Stimulated activated CD4-positive, alpha-beta T cell treated with anti-CD3 and anti-CD28 coated beads, Interleukin-4, amount 100 ng/mL, for 24 hours (primary cell): ENCODE measurements at places on chromosomes 16 and 17.

GRCh38 chr16:85638695-85639409 lies 25.7 kb downstream of the GSE1 start:
- no peak for DNase-seq

DNA sequence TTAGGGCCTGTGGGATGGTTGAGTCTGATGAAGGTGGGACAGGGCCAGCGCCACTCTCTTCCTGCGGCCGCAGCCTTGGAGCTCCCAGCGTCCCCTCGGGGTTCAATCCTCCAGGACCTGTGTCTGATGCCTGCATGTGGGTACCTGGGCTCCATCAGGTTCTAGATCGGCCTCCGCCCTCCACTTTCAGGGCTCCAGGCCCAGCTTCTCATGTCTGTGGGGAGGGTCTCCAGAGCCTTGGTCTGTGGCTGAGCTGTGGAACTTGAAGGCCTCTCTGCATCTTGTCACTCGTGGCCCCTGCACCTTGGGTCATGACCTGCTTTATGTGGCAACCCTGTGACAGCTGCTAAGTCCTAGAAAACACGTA lies 89.8 kb upstream of the ZNF750 start:
- no peak for DNase-seq

DNA sequence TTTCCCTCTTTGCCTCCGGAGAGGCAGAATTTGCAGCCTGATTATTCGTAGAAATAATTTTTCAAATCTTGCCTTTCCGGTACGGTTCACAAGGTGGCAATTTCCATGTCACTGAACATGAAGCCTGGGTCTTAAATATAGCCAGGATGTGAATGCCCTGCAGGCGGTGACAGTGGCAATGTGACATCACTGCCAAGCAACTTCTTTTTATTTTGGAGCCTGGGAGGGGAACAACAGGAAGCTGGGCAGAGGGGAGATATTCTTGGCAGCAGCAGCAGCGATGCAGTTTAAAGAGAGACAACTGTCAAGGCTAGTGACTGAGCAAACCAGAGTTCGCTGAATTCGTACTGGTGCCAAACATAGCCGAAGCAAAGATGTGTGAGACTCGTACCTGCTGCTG lies 171.1 kb downstream of the SNX29 start:
- DNase-seq, result no peak

GRCh38 chr17:82663381-82664275 lies 15.4 kb upstream of the WDR45B start:
- no peak for DNase-seq

GRCh38 chr17:79369532-79369931 lies 241.3 kb downstream of the RBFOX3 start:
- DNase-seq, result no peak

DNA sequence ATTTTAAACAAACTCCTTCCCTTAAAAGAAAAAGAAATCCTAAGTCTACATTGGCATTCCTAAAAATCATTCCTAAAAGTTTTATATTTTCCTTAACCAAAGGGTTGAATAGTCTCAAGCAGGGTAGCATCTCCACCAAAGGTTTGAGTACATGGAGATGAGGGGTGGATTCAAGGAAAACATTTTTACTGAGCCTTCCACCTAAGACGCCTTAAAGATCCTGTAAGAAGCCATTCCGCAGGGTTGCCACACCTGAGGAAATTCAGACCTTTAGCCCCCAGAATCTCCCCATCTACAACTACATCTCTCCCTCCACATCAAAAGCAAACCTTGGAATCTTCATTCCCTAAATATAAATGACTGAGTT lies 7.7 kb upstream of the AKTIP start:
- no peak for DNase-seq

DNA sequence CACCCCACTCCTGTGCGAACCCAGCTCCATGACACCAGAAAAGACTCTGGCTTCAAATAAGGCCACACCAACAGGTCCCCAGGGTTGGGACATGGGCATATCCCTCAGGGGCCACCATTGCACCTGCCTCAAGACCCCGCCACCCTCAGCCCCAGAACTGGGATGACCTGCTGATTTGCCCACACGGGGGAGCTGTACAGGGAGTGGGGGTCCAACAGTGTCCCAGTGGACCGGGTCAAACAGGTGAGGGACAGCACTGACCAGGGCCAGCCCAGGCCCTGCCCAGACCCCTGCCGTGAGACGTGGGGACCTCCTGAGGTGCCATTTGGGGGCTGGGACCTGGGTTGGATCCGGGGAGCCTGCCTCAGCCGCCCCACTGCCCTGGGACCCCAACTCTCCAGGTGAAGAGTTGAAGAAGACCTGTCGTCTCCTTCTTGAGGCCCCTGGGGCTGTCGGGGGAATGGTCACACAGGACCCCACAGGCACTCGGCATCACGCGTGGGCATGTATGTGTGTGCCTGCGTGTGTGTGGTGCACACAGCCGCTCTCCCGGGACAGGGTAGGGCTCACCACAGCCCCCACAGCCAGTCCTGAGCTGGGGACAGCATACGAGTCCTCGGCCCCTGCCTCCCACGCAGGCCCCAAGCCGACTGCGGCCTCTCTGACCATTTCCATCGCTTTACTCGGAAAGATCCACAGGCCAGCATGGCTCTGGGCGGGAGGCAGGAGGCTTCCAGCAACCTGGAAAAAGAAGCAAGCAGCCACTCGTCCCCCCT lies 34.2 kb upstream of the ZNF469 start:
- no peak for DNase-seq

DNA sequence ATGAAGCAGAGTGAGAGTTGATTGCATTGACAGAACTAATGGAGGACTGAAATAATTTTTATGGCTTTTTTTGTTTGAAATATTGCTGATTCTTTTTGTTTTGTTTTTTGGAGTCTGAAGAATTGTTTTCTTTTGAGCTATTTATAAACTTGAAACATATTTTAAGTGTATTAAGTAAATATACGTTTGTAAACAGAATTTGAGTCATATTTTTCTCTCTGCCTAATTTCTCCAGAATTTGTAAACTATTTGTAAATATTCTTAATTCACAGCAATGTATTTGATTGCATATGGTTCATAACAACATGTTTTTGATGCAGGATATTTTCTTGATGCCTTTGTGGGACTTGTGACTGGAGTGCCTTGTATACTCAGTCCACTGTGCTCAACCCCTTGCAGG lies 50.7 kb downstream of the SLFN11 start:
- no peak for DNase-seq

- no peak for DNase-seq
Measured at GRCh38 chr17:76142585-76143041, 1.6 kb upstream of the FOXJ1 start.

- no peak for DNase-seq
Measured at GRCh38 chr16:68951991-68952877, 108.9 kb downstream of the TANGO6 start.

GRCh38 chr17:14157822-14158221 lies 78.8 kb downstream of the CDRT15 start:
- no peak for DNase-seq

- no peak for DNase-seq
Measured at GRCh38 chr17:38879878-38880665, 10.2 kb downstream of the LASP1 start.

- no peak for DNase-seq
Measured at GRCh38 chr16:49562228-49562627, 188.6 kb downstream of the C16orf78 start.

DNA sequence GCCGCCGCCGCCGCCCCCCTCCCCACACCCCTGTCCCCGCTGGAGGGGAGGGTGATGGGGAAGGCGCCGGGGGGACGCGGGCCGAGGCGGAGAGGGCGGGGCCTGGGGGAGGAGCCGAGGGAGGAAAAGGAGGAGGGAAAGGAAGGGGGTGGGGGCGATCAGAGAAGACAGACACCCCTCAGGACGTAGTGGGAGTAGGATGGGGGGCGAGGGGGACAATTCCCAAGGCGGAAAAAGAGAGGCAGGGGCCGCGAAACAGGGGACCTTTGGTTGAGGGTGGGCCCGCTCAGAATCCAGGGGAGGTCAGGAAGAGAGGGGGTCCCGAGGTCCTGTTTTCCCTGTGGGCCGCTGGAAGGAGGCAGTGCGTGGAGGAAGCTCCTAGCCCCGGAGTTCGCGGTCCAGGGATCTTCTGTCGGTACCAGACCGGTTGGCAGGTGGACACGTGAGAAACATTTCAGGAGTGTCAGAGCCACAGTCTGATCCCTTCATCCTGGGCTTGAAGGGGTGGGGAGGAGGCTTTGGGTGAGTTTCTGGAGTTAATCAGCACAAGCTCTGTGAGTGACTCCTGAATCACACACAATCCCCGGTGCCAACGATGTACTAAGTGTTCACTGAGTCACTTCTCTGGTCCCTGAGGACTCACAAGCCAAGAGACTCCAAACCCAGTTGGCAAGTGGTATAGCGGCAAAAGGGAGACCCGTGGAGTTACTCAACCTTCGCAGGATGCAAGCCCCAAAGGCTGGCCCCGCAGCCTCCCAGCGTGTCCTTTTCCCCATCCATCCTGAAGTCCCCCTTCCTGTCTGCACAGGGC lies at the start of gene XYLT1:
Gene XYLT1 (minus strand): TSS at position 53 of the 811 bp plus-strand sequence. CDS start 164 bp downstream, outside the sequence.
- peak; percentile 47 for DNase-seq

DNA sequence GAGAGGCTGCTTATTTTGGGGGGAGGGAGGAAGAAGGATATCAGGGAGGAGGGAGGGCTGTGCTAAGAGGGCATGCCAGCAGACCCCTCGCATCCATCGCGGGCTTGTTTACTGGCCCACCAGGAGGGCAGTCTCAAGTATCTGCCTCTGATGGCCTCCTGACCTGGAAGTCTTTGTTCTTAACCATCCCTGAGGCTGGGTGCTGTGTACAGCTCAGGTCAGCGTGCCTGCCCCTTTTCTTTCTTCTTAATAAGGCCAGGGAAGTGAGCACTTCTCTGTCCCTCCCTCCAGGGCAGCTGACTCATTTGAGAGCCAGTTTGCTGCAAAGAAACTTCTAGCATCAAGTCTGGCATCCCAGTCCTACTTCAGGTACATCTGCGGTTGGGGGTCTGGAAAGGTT lies 157.0 kb downstream of the CCDC182 start:
- no peak for DNase-seq

DNA sequence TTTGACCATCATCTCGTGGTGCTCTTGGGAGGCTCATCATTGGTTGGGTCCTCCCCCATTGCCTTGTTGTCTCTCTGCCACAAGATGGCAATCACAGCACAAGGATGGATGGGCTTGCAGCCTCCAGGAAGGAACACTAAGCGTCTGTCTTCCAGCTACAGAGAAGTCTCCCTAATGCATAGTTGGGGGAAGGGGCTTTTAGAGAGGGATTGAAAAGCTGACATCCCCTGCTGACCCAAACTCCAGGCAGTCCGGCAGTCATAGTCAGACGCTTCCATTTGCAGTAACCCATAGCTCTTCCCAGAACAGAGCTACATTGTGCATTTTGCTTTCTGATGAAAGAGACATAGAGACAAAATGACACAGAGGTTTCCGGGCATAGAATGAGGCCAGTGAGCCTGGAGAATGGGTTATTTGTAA lies 111.4 kb downstream of the UTP18 start:
- peak; percentile 53 for DNase-seq

- no peak for DNase-seq
Measured at GRCh38 chr17:14269473-14269872, 31.4 kb upstream of the HS3ST3B1 start.

DNA sequence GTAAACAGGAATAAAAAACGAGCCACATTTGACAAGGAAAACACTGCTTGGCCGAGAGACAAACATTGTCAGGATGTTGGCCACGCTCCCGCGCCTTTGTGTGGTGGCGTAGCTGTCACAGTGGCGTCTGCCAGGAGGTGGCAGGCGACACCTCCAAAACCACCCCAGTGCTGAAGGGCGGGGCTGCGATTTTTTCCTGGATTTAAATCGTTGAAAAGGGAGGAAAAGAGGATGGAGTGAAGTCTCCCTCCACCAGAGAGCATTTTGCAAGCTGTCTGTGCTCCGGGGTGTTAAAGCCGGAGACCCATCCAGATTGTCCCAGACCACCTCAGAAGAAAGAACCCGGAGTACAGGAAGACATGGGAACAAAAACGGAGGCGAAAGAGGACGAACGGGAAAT lies 12.7 kb downstream of the MRM3 start:
- DNase-seq, result peak; percentile 45

GRCh38 chr17:76617838-76618237 lies 25.7 kb downstream of the ST6GALNAC1 start:
- no peak for DNase-seq

DNA sequence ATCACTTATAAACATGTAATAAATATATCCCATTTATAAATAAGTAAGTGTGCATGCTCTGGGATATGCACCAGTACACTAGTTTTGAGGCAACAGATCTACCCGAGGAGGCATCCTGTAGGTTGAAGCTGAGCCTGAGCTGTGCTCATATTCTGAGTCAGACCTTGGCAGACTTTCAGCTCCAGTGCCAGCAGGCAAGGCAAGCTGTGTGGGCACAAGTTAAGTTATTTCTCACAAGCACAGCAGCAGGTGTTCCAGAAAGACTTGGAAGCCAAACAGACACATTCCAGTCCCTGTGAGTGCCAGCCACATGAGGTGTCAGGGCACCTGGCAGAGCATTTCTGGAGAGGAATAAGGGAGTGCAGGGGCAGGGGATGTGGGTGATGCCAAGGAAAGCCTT lies 1.3 kb upstream of the CLEC19A start:
- DNase-seq, result peak; percentile 11

GRCh38 chr16:7763111-7763510 lies 430.5 kb downstream of the RBFOX1 start:
- no peak for DNase-seq

GRCh38 chr16:65445313-65446260 lies 323.7 kb upstream of the CDH11 start:
- no peak for DNase-seq

GRCh38 chr17:50181144-50181543 lies 15.3 kb downstream of the SGCA start:
- no peak for DNase-seq

GRCh38 chr17:41648411-41649195 lies 24.2 kb upstream of the KRT17 start:
- peak; percentile 86 for DNase-seq

DNA sequence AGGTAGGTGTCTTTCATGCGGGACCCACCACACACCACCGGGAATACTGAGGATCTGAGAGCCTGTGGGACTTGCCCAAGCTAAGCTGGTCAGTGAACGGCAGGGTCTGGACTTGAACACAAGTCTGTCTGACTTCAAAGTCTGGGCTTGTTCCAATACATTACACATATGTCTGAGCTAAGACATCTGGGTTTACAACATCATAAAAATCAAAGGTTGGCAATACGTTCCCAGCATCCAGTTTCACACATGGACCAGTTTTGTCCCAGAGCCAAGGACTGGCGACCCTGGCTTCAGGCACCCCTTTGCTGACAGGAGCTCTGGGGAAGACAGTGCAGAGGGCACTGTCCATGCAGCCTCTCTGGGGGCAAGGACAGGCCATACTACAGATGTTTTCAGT lies 27.9 kb upstream of the AXIN2 start:
- DNase-seq, result no peak
